ENCODE measurements at places on chromosomes 1 and 21.

DNA sequence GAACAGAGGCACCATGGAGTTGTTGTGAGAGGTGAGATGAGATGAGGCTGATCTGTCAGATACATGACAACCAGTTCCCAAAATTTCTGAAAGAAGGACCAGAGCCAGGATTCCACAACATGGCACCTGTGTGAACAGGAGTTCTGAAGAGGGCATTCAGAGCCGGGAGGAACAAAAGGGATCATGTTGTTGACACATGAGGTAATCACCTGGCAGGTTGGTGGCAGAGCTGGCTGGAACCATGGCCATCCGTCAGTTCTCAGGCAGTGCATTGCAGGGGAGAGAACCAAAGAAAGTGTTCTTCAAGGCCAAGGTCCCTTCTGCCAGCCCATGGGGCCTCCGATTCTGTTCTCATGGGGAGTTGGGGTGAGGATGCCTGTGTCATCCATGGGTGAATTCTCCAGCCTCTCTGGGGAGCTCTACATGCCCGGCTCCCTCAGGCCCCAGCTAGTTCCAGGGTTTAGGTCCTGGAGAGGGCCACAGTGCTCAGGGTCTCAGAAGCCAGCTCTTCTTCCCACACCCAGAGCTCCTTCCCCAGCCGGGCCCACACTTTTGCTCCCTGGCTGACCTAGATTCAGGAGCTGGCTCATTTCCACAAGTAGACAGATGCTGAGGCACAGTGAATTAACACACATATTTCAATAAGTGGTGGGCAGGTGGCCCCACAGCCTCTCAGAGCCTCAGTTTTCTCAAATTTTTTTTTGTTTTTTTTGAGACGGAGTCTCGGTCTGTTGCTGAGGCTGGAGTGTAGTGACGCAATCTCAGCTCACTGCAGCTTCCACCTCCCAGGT is 49.1 kb upstream of the CTPS1 start:
- no peak for DNase-seq

- DNase-seq, result no peak
These were observed 11.5 kb upstream of the C1orf53 start for GRCh38 chr1:197890936-197891335.

DNA sequence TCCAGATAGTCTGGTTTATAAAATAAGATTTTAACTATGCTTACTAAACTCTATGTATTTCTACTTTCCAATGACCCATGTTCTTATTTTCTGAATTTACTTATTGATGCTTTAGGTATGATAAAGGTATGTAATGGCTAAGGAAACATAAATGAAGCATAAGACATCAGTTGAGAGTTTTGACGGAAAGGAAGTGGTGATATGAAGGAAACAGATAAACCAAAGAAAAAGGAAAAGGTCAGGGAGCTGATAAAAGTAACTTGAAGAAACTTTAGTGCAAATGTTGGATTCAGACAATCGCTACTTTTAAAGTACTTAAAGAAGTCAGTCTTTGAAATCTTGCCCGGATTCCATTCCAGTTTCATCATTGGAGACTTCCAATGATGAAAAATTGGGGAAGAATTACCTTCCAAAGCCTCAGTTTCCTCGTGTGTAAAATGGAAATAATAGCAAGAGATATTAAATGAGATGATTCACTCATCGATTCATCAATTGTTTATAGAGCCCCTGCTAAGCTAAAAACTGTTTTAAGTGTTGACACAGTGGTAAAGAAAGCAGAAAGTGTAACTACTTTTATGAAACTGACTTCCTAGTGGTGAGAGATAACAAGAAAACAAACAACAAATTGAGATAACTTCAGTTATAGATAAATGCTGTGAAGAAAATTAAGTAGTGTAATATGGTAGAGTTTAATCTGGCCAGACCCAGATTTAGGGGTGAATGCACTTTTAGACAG is 10.6 kb downstream of the PTPRC start:
- DNase-seq, result no peak

DNA sequence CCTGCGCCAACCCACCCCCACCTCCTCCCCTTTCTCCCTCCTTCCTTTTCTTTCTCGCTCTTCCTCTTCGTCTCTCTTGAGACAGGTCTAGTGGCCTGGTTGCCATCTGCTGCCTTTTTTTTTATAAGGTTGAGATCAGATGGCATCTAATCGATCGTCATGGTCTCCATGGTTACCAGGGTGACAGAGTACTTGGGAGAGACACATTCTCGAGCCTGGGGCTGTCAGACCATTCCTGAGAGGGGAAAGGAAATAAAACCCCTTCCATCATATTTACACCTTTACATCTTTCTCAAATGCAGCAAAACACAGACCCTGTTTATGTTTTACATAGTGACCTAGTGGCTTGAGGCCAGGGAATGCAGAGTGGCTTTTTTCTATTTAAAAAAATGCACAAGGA is 53.5 kb upstream of the SLC22A15 start:
- DNase-seq, result no peak

GRCh38 chr1:49854741-49855140 is 169.0 kb downstream of the AGBL4 start:
- no peak for DNase-seq

DNA sequence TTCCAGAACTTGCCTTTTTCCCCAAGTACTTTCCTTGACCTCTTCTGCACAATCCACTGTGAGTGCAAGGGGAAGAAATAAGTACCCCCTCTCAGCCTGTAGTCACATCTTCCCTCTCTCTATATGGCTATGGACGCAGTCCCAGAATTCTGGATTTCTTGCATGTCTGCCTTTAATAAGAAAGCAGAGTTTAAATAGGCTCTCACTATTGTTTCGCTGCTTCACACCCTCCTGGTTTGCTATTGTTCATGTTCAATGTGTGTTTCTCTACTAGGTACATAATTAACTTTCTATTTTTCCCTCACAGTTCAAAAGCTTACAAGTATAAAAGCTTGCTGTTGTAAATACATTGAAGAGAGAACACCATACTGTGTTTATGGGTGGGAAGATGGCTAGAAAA is 181.5 kb upstream of the C1orf105 start:
- DNase-seq, result no peak

DNA sequence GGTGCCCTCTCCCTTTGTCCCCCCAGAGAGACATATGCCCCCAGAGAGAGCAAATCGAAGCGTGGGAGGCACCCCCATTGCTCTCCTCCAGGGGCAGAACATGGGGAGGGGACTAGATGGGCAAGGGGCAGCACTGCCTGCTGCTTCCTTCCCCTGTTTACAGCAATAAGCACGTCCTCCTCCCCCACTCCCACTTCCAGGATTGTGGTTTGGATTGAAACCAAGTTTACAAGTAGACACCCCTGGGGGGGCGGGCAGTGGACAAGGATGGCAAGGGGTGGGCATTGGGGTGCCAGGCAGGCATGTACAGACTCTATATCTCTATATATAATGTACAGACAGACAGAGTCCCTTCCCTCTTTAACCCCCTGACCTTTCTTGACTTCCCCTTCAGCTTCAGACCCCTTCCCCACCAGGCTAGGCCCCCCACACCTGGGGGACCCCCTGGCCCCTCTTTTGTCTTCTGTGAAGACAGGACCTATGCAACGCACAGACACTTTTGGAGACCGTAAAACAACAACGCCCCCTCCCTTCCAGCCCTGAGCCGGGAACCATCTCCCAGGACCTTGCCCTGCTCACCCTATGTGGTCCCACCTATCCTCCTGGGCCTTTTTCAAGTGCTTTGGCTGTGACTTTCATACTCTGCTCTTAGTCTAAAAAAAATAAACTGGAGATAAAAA is 8.4 kb downstream of the EFNA3 start:
- no peak for DNase-seq

DNA sequence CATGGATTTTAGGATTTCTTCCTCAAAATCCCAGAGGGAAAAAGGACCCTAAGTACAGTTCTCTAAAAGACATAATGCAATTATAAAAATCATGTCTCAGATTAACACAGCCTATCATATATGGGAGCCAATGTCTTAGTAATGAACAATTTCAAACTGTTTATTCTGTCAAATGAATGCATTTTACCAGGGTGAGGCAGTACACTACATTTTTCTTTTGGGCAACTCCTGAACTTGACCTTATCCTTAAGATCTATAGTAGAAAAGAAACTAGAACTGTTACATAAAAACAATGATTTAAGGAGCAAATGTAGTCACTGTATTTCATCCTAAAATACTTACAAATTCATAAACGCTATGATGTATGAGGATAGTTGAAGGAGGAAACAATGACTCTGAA is 226.3 kb upstream of the B3GALT2 start:
- no peak for DNase-seq

DNA sequence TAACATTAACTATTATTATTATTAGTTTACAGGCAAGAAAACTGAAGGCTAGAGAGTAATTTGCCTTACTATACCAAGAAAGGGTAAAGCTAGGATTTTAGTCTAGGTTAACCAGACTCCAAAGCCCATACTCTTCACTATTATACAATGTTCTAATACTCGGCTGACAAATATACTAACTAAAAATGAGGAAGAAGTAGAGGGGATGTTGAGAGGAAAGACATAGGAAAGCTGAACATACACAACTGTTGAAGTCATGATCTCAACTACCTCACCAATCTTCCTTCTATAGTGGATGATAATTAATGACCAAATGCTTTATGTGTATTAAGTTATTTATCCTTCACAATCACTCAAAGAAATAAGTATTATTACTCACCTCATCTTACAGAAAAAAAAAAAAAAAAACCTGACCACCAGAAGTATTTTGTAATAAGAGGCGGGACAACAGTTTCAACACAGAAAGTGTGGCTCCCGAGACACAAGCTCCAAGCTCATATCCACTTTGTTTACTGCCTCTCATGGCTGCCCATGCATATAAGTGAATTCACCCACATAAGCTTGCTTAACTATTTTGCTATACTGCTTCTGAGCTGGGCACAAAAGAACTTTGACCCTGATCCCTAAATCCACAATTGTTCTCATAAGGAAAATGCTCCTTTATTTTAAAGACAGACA is 78.0 kb downstream of the USP1 start:
- DNase-seq, result no peak

- DNase-seq, result no peak
These were observed 393.6 kb downstream of the PTPRU start for GRCh38 chr1:29629814-29630516.

DNA sequence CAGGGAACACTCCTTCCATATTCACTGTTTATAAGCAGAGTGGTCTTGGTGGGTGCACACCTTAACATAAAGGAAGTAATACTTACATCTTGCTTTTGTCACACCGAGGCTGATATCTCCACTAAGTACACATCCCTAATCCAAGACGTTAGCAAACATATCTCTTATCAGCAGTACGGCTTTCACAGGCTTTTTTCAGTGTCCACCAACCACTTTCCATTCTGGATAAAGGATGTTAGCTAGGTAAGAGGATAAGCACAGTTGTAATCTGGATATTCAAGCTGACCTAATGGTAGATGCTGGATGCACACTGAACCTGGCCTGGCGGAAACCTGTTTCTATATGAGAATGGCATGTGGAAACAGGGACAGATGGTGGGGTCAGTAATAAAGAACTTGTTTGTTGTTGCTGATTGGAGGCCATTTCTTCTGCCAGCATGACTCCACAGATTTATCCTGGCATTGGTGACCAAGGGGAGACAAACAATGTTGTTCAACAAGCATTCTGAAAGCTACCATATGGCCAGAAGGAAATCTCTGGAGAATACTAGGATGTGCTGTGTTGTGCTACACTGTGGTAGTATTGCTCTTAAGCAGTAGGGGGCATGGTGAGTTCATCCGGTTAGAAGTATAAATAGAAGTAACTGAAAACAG is 416.4 kb downstream of the PTBP2 start:
- no peak for DNase-seq

- DNase-seq, result no peak
These were observed 406.0 kb downstream of the PLA2G4A start for GRCh38 chr1:187234706-187235105.

- DNase-seq, result no peak
These were observed 73.5 kb downstream of the EPS15 start for GRCh38 chr1:51445351-51446090.

GRCh38 chr1:21499283-21499950 is 9.8 kb upstream of the ALPL start:
- no peak for DNase-seq

All from stimulated activated CD8-positive, alpha-beta memory T cell treated with anti-CD3 and anti-CD28 coated beads, Interleukin-15, amount 100 ng/mL, for 48 hours (primary cell).